ENCODE measurements at places on chromosomes 12 and 14.
A peak's percentile ranks its signal among the peaks of the same experiment; 100 is the strongest.

- no peak for DNase-seq
These were observed 18.3 kb downstream of the ADGRD1 start for GRCh38 chr12:130971925-130972585.

DNA sequence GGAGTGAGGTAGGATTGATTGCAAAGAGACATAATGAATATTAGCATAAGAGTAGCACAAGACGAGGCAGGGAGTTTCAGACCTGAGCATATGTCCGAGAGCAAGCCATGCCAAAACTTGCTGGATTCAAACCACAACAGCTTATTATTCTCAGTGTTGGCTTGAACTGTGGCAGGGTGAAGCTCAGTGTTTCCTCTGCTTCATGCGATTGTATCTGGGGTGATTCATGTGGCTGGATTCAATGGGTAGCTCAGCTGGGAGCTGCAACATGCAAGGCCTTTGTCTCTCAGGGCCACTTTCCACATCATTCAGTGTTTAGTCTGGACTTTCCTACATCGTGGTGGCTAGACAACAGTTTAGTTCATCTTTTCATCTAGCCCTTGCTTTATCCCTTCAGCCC is 22.1 kb upstream of the E2F7 start:
- DNase-seq, result no peak

GRCh38 chr14:23177181-23177580 is 6.3 kb downstream of the SLC7A8 start:
- DNase-seq, result no peak

- no peak for DNase-seq
These were observed 1.2 kb upstream of the MAPKAPK5 start for GRCh38 chr12:111840807-111841206.

- DNase-seq, result no peak
These were observed 3.2 kb downstream of the PLXNC1 start for GRCh38 chr12:94151582-94151981.

- no peak for DNase-seq
These were observed 263.3 kb downstream of the SLC16A7 start for GRCh38 chr12:59859171-59859510.

- DNase-seq, result no peak
These were observed 24.2 kb downstream of the OTUB2 start for GRCh38 chr14:94050231-94050880.

- DNase-seq, result no peak
These were observed 32.4 kb upstream of the PPP1R13B start for GRCh38 chr14:103879570-103880347.

DNA sequence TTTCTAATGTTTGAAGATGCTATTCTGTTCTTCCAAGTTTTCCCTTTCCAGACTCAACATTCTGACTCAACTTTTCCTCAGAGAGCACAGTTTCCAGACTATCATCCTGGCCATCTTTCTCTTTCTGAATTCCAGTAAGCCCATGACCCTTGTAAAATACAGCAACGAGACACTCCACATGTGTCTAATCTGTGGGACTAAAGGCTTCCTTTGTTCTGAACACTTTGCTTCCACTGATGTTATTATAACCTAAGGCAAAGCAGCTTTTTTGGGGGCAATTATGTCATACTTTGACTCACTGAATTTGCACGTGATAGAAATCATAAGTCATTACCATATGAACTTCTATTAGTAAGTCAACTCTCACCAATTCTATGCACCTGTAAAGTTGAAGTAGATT is 6.3 kb upstream of the ART4 start:
- DNase-seq, result no peak

GRCh38 chr14:23281247-23281646 is 4.7 kb downstream of the HOMEZ start:
- DNase-seq, result no peak

DNA sequence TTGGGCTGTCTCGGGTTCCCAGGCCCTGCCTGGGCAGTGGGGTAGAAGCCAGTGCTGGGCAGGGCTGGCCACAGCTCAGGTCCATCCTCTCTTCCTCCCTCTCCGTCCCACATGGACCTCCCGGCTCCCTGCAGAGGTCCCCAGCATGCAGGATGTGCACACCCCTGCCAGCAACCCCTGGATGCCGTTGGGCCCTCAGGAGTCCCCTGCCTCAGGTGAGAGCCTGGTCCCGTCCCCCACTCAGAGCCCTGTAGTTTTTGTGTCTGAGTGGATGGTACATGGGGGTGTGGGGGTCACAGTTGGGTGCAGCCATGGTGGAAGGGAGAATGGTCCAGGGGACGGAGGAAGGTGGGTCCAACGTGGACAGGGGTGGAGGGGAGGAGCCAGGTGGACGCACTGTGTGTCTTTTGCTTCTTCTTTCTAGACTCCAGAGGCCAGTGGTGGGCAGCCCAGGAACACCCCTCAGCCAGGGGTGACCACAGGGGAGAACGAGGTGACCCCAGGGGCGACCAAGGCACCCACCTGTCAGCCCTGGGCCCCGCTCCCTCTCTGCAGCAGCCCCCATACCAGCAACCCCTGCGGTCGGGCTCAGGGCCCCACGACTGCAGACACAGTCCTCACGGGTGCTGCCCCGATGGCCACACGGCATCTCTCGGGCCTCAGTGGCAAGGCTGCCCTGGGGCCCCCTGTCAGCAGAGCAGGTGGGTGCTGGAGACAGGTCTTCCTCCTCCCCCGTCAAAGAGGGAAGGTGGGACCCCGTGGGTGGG is 21.7 kb downstream of the PAPLN start:
- no peak for DNase-seq

DNA sequence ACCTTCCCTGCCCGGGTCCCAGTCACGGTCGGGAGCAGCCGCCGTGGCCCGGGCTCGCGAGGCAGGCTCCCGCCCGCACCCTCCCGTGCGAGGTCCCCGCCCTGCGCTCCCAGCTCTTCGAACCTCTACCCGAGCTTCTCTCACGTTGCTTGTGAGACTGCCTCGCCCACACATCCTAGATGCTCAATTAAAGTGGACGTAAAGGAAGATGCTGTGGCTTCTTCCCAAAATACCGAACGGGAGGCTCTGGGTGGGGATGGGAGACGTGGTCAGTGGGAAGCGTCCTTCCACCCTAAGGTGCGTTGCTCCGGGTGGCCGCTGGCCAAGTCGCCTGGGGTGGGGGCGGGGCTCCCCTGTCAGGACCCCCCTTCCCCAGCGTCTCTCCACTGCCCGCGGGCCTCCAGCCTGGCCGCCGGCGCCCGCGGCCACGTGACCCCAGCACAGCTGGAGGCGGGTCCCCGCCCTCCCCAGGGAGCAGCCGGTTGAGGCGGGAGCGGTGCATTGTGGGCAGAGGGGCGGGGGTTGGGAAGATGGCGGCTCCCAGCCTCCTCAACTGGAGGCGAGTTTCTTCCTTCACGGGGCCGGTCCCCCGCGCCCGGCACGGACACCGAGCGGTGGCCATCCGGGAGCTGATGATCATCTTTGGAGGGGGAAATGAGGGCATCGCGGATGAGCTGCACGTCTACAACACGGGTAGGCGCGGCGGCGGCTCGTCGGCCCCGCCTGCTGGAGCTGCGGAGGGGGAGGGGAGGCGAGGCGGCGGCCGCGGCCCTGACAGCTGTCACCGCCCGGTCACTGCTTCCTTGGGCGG is at the start of gene HCFC2:
Gene HCFC2, plus strand, starts transcription at position 501 of the 811 bp plus-strand sequence. Its CDS starts 30 bp downstream, at position 531.
- DNase-seq, result peak; percentile 85

GRCh38 chr12:7302266-7302986 is 1.4 kb upstream of the ACSM4 start:
- no peak for DNase-seq

GRCh38 chr12:117646520-117646919 is 285.1 kb upstream of the NOS1 start:
- no peak for DNase-seq

DNA sequence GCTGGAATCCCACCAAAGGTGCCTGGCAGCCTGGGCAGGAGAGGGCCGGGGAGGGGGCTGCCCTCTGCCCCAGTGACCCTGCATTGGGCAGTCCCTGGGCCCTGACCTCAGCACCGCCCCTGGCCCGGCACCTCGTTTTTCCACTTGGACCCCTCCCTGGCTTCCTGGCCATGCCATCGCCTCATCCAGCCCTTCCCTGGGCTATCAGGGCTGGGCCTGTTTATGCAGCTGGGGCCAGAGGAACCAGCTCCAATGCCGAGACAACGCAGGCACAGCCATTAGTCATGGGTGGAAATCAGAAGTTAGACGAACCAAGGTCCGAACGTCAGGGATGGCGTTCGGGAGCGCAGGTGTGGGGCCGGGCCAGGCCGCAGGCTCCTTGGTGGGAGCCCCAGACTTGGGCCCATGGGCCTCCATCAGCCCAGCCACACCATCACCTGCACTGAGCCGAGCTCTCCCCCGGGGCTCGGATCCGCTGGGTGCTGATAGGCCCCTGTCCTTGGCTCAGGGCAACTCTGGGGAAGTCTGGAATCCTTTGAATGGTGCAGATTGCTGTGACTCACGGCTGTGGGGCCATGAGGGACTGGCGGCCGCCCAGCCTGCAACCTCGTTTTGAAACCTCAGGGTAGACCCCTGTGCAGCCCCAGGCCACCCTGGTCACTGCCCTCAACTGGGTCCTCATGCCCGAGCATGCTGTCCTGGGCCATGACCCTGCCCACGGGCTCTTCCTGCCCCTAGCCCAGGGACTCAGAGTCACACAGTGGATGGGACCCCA is 169.4 kb downstream of the KIF26A start:
- DNase-seq, result no peak

GRCh38 chr14:37116933-37117849 is 55.2 kb downstream of the SLC25A21 start:
- no peak for DNase-seq

DNA sequence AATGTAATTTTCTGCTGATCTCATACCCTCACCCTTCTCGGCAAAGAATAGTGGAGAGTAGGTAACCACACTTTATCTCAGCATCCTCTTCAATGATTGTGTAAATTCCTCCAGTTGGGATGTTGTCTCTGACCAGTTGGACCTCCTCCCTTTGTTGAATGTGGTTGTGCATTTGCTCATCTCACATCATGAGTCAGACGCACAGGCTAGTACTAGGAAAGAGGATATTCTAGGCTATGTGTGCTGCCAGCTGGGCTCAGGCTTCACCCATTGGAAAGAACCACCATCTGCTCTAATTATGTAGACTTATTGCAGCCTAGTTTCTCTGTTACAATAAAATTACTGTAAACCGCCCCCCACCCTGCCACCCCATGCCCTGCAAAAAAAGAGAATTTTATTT is 90.3 kb downstream of the LMO3 start:
- DNase-seq, result no peak

DNA sequence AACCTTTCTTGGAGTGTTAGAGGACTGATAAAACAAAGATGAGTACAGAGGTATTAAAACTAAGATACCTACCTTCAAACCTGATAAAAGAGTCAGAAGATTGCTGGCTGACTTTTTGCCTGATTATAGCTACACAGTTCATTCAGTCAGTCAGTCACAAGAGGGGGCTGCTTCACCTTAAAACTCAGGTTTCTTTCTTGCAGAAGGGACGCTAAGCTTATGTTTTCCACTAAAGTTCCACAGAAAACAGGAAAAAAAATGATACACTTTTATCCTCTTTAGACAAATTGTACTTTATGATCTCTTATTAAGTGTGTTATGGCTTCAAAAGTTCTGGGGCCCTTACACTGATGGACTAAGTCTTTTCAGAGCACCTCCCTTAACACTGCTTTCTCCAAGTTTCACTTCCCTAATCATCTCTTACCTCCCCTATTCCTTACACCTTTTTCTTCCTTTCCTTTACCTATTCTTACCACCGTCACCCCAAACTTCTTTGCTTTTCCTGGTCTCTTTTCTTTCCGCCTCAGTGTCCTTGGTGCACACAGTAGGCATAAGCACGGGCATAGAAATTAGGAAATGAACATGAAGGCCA is 448.7 kb upstream of the OR4E1 start:
- DNase-seq, result no peak

DNA sequence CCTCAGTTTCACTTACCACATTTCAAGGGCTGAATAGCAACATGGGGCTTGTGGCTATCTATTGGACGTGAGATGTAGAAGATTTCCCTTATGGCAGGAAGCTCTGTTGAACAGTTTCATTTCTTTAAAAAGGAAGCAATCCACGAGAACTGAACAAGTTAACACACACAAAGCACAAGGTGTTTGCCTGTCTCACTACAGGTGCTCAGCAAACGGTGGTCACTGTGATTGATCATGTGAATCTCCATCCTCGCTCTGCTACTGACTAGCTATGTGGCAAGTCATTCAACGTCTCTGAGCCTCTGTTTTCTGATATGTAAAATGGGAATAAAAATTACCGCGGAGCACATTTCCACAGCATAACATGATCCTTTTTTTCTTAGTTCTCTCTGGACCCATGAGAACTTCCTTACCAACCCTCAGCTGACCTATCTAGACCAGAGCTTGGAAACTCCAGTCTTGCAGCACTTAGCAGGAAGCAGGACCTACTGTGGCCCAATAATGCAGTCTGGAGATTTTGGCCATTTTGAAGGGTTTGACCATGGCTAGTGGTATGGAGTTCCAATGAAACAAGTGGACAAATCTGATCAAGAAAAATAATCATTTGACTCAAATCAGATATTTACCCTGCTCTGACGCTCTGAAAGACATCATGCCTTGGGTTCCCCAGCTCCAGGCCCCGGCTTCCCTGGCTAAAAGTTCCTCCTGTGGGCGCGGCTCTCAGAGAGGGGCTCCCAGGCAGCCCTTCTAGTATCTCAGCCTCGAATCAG is 278.8 kb downstream of the ZFP36L1 start:
- no peak for DNase-seq

GRCh38 chr12:80161612-80162011 is 62.3 kb downstream of the OTOGL start:
- DNase-seq, result no peak

DNA sequence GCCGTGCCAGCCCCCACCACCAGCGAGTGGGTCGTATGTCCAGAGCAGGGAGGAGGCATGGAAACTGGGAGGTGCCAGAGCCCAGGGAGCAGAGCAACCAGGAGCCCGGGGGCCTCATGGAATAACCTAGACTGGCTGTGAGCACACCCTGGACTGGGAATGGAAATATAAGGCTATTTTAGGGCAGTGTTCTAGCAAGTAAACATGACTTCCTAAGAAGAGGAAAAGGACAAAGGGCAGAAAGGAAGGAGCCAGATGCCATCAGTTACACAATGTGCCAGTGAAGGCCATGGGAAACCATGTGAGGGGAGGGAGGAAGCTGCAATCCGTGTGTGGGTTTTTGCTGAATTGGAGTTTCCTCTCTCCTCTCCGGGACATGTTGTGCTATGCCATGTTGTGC is 18.7 kb upstream of the CPM start:
- no peak for DNase-seq

DNA sequence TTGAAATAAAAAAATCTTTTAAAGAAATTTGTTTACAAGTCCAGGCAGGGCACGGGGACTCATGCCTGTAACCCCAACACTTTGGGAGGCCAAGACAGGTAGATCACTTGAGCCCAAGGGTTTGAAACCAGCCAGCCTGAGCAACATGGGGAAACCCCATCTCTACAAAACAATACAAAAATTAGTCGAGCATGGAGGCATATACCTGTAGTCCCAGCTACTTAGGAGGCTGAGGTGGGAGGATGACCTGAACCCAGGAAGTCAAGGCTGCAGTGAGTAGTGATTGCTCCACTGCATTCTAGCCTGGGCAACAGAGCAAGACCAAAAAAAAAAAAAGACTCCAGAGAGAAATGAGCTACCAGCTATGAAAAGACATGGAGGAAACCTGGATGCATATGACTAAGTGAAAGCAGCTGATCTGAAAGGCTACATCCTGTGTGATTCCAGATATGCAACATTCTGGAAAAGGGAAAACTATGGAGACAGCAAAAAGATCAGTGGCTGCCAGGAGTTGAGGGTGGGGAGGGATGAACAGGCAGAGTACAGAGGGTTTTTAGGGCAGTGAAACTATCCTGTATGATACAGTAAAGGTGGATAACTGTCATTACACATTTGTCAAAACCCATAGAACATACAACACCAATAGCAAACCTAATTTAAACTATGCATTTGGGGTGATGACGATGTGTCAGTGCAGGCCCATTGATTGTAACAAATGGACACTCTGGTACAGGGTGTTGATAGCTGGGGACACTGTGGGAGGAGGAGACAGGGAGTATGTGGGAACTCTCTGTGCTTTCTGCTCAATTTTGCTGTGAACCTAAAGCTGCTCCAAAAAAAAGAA is 59.9 kb downstream of the PRKAB1 start:
- peak; percentile 52 for DNase-seq

All from occipital lobe (tissue), 3 donors.